ENCODE measurements at places on chromosomes 2 and 18. TPM values are rescaled to one million over a fixed set of nuclear protein-coding genes. Genes with fewer than 3 reads are reported as not detected.

The ALPI gene
- total RNA-seq, result not detected

The CDK15 gene
- total RNA-seq, result 0.19 TPM

The FAHD2A gene
- total RNA-seq, result 40.8 TPM

The SLC23A3 gene
- total RNA-seq, result 0.62 TPM

The XDH gene
- total RNA-seq, result not detected

The CRYBA2 gene
- total RNA-seq, result not detected

The GALR1 gene
- total RNA-seq, result 0.02 TPM

The SLC40A1 gene
- 93.9 TPM for total RNA-seq

The RTP5 gene
- total RNA-seq, result not detected

The METTL8 gene
- 11.0 TPM for total RNA-seq

The SAP130 gene
- total RNA-seq, result 16.4 TPM

The OTOS gene
- total RNA-seq, result not detected

The CYP1B1 gene
- 12.9 TPM for total RNA-seq

The MAP3K19 gene
- total RNA-seq, result not detected

The EVA1A gene
- 0.57 TPM for total RNA-seq

The TLX2 gene
- not detected for total RNA-seq

The WDR75 gene
- total RNA-seq, result 18.6 TPM

The KIF1A gene
- 1.2 TPM for total RNA-seq

The SNRNP27 gene
- 55.5 TPM for total RNA-seq

The ACKR3 gene
- total RNA-seq, result 35.9 TPM

The GRP gene
- not detected for total RNA-seq

The CENPA gene
- total RNA-seq, result 23.4 TPM

The MARCHF7 gene
- 82.5 TPM for total RNA-seq

The C2orf80 gene
- total RNA-seq, result not detected

The RGPD3 gene
- total RNA-seq, result 0.05 TPM

The NEUROD1 gene
- total RNA-seq, result not detected

The TGFA gene
- 1.2 TPM for total RNA-seq

The LOXL3 gene
- total RNA-seq, result 2.2 TPM

Measured in heart right ventricle (tissue), 16 donors.